Amniotic epithelial cell (primary cell): ENCODE measurements at places on chromosomes 16 and 17.

DNA sequence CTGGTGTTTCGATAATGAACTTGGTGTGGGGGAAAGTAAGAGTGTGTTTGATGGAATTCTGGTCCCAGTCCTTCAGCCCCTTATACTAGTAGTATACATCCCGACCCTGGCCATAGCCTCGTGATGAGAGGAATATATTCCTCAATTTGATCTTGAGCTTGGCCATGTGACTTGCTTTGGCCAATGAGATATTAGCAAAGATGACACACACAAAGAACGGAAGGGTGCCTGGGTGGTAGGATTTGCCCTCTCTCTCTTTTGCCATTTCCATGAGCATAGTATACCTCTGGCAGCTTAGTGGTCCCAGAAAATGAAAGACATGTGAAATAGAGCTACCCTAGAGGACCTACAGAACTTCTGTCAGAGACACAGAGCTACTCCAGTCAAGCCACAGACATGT, 2.9 kb upstream of the EMP2 start:
- no peak for DNase-seq

DNA sequence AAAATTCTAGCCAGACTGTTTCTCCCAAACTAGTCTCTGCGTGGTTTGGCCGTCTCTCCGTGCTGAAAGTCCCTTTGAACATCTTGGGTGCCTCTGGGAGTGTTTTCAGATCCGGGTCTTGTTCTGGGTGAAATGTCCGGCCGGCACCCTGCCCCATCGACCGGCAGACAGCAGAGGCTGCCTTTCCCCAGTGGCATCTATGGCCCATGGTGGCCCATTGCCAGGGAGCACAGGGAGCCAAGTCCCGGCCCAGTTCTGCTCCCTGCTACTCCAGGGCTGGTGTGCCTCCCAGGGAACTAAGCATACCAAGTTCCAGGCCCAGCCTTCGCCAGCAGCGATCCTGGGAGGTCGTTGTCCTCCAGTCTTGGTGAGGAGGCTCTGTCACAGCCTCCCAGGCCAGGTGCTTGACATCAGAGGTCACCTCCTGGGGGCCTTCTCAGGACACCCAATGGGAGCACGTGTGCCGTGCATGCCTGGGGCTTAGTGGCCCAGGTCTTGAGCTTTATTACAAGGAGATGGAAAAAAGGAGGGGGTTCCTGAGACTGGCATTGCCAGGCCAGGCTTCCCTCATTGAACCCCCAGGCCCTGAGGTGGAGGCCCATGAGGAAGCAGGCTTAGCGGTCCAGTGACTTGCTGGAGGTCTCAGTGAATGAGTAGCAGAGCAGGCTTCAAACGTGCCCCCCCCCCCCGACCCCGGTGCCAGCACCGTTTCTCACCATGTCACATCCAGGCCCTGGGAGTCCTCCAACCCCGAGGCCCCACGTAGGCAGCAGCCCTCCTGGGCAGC, 54.0 kb downstream of the PGS1 start:
- DNase-seq, result no peak

DNA sequence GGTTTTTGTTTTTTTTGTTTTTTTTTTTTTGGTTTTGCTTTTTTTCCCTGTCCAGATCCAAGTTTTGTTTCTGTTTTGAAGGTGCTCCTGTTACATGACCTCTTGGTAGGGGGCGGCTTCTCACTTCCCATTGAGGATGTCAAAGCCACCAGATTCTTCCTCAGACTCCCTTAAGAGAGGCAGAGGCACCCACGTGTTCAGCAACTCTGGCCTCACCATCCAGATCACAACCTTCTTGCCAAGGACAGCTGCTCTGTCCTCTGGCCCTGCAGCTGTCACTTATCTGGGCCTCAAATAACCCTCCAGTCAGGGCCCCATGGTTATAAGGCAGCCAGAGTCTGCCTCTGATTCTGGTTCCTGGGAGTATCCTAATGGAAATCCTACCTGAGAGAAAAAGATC, 208.5 kb downstream of the STX8 start:
- DNase-seq, result no peak

DNA sequence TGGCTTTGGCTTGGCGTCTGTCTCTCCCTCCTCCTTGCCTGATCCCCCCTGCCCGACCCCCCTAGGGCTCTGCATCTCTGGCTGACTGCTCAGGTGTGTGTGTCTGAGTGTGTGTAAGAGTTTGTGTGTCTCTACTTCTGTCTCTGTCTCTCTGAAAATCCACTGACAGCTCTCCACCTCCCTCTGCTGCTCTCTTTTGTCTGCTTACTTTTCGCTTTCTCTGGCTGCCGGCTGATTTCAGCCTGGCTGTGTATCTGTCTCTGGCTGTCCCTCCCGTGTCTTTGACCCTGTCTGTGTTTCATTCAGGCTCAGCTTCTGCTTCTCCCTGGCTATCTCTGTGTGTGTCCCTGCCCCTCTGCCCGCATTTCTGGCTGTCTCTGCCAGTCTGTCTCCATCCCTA, 3.8 kb upstream of the SPEM1 start:
- no peak for DNase-seq

GRCh38 chr16:1290860-1291575, 18.4 kb upstream of the UBE2I start:
- DNase-seq, result no peak

GRCh38 chr16:48523415-48524204, 86.4 kb downstream of the N4BP1 start:
- DNase-seq, result no peak

DNA sequence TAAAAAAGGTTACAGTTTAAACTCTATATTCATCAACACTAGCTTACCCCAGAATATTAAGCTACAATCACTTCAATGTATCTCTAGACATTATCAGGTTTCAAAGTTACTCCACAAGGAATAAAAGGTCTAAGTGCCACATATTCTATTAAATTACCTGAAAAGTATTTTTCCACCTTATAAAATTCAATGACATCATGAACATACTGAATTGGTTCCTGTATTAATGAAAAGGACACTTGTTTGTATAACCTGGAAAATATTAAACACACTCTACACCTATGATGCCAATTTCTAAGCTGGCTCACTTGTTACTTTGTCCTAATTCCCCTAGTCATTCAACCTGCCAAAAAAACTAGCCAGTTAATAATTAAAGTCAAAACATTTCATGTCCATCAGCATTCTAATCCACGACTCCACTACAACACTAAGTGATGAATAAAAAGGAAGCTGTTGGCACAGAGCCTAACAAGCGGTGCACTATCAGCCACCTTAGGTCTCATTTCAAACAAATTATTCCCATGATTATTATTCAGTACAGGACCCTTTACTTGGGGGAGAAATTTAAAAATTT, 12.2 kb downstream of the MED13 start:
- no peak for DNase-seq

GRCh38 chr17:73592079-73592415, 52.2 kb downstream of the SDK2 start:
- no peak for DNase-seq

DNA sequence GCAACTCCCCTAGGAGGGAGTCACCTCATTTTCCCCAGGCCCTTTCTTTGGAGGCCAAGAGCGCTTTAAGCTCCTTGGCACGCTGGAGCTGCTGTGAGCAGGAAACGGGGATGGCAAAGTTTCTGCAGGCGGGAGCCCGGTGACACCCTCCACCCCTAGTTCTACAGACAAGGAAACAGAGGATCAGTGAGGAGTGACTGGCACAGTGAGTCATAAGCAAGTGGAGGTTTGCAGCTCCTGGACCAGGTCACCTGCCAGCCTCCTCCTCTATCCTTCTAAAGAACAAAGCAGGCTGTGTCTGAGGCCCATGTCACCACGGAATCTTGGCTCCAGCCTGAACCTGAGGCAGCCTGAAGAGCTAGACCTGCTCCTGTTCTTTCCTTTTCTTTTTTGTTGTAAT, 141.9 kb downstream of the TMEM132E start:
- DNase-seq, result no peak

- no peak for DNase-seq
These were observed 118.2 kb upstream of the SMURF2 start for GRCh38 chr17:64780096-64781013.
